ENCODE measurements at places on chromosomes 3 and 15.

DNA sequence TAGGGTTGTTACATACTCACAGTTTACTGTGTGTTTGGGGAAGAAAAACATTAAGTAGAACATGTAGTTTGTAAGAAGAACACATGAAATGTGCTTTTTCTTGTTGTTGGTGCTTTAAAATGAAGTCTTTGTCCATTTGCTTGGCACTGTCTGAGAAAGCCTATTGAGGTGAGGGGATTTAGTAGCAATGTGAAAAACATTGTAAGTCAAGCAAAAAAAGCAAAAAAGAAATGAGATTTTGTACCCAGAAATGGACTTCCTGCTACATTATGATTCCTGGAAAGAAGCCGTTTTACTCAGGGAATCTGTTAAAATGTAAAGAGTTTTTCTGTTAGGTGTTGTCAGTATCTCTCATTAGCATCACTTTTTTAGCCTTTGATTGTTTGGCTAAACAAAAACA, 59.9 kb downstream of the KAT2B start:
- DNase-seq: no peak

- DNase-seq: no peak
These were observed 4.7 kb downstream of the INAFM2 start for GRCh38 chr15:40328176-40328575.

DNA sequence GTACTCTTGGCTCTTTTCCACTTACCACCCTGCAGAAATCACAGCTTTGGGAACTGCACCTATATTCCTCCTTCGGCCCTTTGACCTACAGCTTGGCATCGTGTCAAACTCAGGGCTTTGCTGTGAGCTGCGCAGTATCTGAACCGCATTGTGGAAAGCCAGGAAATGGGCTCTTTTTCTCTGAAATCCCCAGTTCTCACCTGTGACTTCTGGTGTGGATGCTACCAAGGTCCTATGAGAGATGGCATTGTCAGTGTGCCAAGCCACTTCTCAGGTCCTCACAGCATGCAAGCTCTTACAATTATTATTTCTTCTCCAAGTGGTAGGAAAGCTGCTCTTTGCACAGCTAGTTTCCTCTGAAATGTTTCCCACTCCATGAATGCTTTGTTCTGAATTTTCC, 450.6 kb upstream of the TBL1XR1 start:
- DNase-seq: no peak

DNA sequence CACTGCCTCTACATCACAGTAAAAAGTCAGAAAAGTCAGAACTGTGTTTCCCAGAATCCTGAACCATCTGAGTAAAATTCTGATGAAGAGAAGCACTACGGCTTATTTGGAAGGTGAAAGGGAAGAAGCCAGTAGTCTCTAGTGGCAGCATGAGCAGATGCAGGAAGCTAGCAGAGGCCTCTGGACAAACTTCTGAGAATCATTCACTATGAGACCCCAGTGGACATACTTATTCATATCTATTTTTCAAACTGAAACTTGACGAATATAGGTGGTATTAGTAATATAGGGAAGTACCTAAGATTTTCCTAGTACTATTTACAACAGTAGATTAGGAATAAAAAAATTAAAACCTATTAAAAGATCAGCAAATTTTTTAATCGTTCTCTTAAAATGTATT, 272.8 kb upstream of the TTC14 start:
- no peak for DNase-seq

GRCh38 chr3:152350776-152351175, 82.0 kb downstream of the MBNL1 start:
- DNase-seq: no peak

- no peak for DNase-seq
These were observed 34.7 kb upstream of the PHLDB2 start for GRCh38 chr3:111824351-111824750.

GRCh38 chr3:119297169-119297568, 3.0 kb downstream of the ARHGAP31 start:
- peak; percentile 55 for DNase-seq

DNA sequence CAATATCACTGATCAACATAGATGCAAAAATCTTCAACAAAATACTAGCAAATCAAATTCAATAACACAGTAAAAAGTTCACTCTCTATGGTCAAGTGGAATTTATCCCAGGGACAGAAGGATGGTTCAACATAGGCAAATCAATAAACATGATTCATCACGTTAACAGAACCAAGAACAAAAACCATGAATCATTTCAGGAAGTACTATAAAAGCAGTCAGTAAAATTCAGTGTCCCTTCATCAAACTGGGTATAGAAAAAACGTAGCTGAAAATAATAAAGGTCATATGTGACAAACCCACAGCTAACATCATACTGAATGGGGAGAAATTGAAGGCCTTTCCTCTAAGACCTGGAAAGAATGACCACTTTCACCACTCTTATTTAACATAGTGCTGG, 172.1 kb downstream of the POLR2M start:
- DNase-seq: peak; percentile 10

GRCh38 chr15:31254431-31255175, 72.0 kb upstream of the KLF13 start:
- DNase-seq: peak; percentile 63

GRCh38 chr3:114323546-114324254, 29.9 kb downstream of the TIGIT start:
- DNase-seq: no peak

- DNase-seq: peak; percentile 40
These were observed 161.0 kb downstream of the ARRDC4 start for GRCh38 chr15:98121536-98121935.

DNA sequence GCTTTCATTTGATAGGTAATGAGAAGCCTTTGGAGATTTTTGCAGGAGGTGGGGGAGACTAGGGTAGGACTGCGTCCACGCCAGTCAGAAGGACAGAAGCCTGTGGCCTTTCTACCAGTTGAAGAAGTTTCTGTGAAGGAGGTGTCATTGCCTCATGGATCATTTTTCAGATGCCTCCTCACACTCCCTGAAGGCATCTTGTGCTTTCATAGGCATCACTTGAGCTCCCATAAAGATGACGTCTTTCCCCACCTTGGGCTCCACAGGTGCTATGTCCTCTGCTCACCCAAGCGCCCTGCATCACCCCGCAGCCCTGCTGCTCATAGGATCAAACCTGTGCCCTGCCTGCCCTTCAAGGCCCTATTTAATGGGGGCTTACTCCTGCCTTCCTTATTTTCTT, 7.5 kb upstream of the ITGA11 start:
- DNase-seq: no peak

DNA sequence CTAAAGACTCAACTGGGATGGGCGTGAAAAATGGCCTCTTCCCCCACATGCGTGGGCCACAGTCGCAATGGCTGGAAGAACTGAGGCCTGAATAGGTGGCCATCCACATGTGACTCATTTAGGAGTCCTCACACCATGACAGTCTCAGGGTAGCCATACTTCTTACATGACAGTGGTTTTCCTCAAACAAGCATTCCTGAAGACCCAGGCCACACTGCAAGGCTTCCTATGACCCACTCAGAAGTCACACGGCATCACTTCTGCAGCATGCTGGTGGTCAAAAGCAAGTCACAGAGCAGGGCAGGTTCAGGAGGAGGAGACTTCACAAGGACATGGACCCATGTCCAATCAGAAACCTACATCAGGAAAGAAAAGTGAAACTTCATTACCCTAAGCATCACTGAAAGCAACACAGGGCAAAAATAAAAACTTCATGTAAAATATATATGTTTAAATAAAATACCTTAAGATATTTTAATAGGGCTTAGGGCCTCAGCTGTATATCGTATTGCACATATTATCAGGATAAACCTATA, 257.1 kb downstream of the OPA1 start:
- no peak for DNase-seq

DNA sequence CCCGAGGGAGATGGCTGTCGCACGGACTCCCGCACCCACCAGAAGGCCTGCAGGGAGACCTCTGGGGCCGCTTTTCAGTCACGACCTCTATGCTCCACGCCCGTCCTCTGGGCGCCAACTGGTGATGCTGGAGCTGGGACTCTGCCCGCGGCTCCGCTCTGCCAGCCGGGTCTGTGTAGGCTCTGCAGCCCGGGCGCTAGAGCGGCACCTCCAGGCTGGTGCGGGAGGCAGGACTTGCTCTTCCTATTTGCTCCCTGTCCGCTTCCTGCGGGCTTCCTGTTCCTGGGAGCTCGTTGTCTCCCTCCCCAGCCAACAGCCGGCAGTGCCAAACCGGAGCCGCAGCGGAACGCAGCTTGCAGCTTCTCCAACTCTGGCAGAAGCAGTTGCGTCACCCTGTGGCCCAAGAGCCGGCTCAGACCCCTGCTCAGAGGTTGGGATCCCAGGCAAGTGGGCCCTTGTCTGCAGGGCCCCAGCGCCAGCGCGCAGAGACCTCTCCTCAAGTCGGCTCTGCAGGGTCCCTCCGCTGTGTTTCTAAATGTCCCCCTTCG, 285.9 kb downstream of the XXYLT1 start:
- no peak for DNase-seq

DNA sequence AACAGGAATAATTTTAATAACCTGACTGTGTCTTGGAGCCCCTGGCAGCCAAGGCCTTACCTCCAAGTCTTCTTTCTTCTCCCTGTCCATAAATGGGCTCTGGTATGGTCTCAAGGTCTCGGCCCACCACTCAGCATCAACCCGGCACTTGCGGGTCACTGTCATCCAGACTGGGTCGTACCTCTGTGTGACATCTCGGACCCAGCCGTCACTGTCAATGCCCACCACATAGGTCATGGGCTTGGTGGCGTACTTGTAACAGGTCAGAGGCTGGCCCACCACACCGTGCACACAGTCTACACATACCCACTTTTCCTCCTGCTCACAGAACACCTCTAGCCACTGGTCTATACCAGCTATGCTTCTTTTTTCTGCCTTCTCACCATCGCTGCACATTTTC, 20.4 kb downstream of the XPC start:
- no peak for DNase-seq
